Stimulated activated CD8-positive, alpha-beta memory T cell treated with anti-CD3 and anti-CD28 coated beads, Interleukin-4, amount 100 ng/mL, for 1 hour (primary cell): ENCODE measurements at places on chromosomes 4 and X.

DNA sequence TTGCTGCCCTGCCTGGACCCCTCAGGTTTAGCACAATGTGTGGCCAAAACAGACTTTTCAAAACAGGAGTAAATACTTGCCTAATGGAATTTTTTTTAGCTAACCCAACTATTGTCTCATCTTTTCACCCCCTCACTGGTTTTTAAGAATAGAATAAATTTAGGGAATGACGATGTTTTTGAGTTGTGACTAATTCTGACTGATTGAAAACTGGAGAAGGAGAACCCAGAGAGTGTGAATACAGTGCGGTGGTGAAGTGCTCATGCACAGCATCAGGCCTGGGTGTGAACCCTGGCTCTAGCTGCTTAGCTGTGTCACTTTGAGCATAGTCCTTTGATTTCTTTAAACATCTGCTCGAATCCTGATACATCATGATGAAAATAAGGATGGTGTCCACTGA lies 10.5 kb downstream of the ANTXR2 start:
- no peak for DNase-seq

DNA sequence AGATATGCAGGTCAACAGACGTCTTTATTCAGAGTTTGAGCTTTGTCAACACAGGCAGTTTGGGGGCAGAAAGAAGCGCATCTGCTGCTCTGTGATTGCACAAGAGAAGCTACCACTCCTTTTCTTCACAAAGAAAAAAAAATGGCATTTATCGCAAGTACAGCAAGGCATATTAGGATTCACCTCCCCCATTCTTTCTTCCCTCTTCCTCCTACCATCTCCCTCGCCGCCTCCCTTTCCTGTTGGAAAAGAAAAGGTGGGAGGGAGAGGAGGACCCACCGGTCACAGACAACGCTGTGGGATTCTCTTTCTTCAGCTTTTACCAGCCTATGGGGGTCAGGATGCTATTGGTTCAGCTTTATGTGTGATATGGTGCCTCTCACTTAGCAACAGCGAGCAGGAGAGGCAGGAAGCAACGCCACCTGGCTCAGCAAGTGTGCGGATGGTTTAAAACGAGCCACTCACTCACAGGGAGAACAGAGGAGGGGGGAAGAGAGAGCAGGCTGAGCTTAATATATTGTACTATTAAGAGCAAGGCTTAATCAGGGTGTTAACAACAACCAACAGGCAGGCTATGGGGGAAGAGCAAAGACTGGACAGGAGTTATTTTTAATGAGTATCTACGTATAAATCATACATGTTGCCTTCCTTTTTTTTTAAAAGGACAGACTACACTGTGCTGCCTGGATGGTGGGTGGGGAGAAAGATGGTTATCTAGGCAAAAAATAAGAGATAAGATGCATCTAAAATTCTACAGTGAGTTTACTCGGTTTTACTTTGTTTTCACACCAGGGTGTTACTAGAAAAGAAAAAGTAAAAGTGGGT lies 104.7 kb downstream of the MAML3 start:
- DNase-seq, result no peak

- DNase-seq, result no peak
Observed at GRCh38 chrX:9905721-9906120, 61.4 kb upstream of the CLDN34 start.

- DNase-seq, result no peak
Observed at GRCh38 chr4:125765941-125766340, 451.2 kb downstream of the FAT4 start.

DNA sequence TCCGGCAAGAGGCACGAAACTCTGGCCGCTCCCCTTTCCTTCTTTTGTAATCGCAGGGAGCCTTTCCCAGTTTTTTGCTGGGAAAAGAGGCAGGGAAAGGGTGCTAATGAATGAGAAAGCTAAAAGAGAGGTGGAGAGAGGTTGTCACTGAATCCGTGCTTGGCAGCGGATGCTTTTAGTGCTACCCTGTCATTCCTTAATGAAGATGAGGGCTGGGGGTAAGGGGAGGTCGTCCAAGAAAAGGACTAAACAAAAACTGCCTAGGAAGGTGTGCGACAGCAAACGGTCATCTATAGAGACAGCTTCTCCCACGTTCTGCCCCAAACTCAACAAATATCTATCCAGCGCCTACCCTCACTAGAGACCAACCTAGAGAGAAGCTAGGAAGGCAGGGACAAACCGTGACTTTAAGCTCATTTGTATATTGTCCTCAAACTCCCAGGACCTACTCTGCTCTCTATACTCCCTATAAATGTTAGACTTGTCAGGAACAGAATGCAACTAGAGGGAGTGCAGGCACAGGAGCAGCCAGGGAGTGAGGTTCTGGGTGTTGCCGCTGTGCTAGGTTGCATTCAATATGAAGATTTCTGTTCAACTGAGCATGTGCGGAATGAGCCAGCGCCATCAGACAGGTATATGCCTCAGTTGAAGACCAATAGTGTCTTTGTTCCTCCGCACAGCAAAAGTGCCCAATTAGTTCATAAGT lies 777 bp upstream of the CASK start:
- no peak for DNase-seq

GRCh38 chr4:36292556-36293188 lies 11.3 kb downstream of the DTHD1 start:
- DNase-seq, result no peak

DNA sequence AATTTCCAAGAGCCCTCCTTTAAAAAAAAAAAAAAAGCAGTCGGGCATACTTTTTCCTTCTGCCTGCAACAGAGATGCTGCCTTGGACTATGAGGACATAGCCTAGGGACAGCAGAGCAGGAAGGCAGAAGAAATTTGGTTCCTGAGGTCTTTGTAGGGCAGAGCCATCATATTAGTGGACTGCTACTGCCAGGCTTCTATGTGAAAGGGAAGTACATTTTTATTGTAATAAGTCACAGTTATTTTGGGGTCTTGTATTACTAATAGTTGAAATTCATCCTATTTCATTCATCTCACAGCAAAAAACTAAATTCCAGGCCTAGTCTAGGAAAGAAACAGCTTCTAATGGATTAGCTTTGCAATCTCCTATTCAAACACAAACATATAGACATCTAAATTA lies 211.2 kb downstream of the NSUN7 start:
- no peak for DNase-seq

- DNase-seq, result no peak
Observed at GRCh38 chr4:148618856-148619255, 176.6 kb upstream of the NR3C2 start.

GRCh38 chrX:37509349-37509748 lies 62.1 kb upstream of the LANCL3 start:
- no peak for DNase-seq

DNA sequence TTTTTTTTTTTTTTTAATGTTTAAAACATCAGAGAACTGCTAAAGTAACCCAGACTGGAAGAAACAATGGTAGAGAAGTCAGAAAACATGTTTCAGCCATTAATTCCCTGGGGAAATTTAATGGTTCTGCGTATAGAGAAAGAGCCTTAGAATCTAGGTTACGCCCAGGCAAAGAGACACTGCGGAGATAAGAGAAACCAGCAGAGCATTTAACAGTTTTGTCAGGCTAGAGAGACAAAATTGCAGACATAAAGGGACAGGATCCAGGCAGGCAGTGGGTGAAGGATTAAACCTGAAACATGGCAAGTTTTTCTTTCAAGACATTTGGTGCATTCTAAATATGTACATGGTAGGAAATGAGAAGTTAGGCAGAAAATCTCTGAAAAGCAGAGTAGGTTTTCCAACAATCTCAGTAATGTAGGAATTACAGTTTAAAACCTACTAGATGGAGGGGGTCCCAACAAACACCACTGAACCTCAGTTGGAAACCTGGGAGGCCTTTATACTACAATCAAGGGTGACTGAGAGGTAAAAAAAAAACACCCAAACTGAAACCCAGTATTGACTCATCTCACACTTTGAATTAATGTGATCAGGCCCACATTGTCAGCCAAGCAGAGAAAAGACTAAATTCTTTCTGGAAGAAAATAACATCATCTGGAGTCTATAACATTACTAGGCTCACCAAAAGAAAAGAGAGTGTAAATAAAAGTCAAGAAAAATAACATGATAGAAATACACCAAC lies 254.2 kb upstream of the NWD2 start:
- no peak for DNase-seq

- no peak for DNase-seq
Observed at GRCh38 chrX:132744470-132744869, 214.0 kb downstream of the HS6ST2 start.

GRCh38 chr4:13386405-13387107 lies 97.6 kb downstream of the RAB28 start:
- DNase-seq, result no peak

- DNase-seq, result no peak
Observed at GRCh38 chr4:2833671-2834000, 10.0 kb upstream of the ADD1 start.

- no peak for DNase-seq
Observed at GRCh38 chr4:149825336-149825735, 9.7 kb upstream of the IQCM start.

- no peak for DNase-seq
Observed at GRCh38 chrX:135009838-135010237, 12.5 kb downstream of the RTL8B start.

- DNase-seq, result no peak
Observed at GRCh38 chrX:23919706-23920320, 12.0 kb downstream of the CXorf58 start.

GRCh38 chr4:1452431-1453051 lies 46.3 kb upstream of the NKX1-1 start:
- no peak for DNase-seq

DNA sequence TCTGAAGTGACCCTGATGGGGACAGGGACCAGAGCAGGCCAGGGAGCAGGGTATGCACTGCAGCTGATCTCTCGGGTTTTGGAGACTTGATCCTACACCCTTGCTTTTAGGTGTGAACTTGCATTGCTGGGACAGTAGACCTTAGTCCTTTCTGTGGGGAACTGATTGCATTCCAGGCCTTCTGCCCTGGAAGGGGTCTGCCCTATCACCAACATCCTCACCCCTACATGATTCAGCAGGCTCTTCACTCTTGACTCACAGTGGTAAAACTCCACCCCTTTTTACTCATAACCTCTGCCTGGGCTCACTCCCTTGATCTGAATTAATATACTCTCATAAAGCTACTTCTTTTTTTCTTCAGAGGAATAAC lies 6.6 kb upstream of the DDX60L start:
- no peak for DNase-seq

DNA sequence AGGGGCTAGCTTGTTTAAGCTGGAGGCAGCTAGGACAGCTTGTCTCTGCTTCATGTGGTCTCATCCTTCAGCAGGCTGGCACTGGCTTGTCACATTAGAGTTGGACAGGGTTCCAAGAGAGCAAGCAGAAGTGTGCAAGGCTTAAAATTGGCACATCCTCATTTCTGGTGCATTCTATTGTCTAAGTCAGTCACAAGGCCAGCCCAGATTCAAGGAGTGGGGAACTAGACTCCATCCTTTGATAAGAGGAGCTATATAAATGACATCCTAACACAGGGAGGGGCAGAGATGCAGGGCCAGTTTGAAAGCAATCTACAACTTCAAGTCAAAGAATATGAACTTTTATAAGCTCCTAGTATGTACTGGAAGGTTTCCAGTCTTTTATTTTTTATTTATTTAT lies 313.2 kb downstream of the PTTG2 start:
- DNase-seq, result no peak

- no peak for DNase-seq
Observed at GRCh38 chrX:124098089-124098488, 136.6 kb downstream of the STAG2 start.
